Skeletal muscle tissue (tissue), 5 donors: ENCODE measurements at places on chromosomes 2 and 18. TPM values are rescaled to one million over a fixed set of nuclear protein-coding genes. Genes with fewer than 3 reads are reported as not detected.

FZD7 gene
- 42.8 TPM for total RNA-seq

IRS1 gene
- 13.0 TPM for total RNA-seq

BMP10 gene
- not detected for total RNA-seq

ANKRD12 gene
- total RNA-seq, result 26.1 TPM

IL37 gene
- not detected for total RNA-seq

IHH gene
- not detected for total RNA-seq

RESP18 gene
- total RNA-seq, result not detected

PAX8 gene
- not detected for total RNA-seq

C2orf80 gene
- total RNA-seq, result not detected

GNLY gene
- not detected for total RNA-seq

SMCHD1 gene
- total RNA-seq, result 102 TPM

VAPA gene
- 127 TPM for total RNA-seq

CCDC138 gene
- 12.0 TPM for total RNA-seq
